ENCODE measurements at places on chromosomes 2 and 18. TPM values are rescaled to one million over a fixed set of nuclear protein-coding genes. Genes with fewer than 3 reads are reported as not detected.

DNA sequence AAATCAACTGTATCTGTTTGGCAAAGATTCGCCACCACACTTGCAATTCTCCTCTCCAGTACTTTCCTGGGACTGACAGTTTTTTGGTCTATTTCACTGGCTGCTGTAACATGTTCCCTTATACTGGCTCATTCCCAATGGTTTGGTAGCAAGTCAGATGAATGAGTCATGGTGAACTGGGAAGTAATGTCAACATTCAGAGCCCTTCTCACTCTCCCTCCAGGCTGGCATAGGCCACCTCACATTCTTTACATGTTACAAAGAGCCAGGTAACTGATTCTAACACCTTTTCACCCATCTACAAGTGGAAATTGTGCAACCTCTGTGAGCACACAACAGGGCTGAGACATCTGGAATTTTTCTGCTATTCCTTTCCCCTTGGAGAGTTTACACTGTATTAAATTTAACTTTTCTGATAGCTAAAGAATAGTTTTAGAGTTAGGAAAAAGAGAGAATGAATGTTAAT is 111.3 kb upstream of the TLK1 start:
- DNase-seq, result no peak

- DNase-seq, result no peak
Measured at GRCh38 chr2:136131484-136131960, 13.6 kb upstream of the CXCR4 start.

- DNase-seq, result no peak
Measured at GRCh38 chr2:38092196-38092902, 16.4 kb upstream of the CYP1B1 start.

GRCh38 chr2:103960129-103960513 is 893.8 kb upstream of the POU3F3 start:
- no peak for DNase-seq

GRCh38 chr18:78717766-78718150 is 261.9 kb upstream of the SALL3 start:
- DNase-seq, result no peak

- no peak for DNase-seq
Measured at GRCh38 chr18:54203914-54204313, 20.6 kb downstream of the MBD2 start.

DNA sequence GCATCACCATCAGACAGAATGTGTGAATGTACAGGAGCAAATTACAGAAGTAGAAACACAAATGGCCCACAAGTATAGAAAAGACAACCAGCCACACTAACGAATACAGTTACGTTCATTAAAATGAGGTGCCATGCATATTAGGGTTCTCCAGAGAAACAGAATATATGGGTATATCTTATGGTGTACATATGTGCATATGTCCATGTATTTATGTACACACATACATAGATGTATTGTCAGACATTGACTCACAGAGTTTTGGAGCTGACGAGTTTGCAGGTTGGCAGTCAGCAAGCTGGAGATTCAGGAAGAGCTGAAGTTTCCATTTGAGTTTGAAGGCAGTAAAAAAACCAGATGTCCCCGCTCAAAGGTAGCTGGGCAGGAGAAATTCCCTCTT is 33.0 kb downstream of the COPS9 start:
- DNase-seq, result no peak

GRCh38 chr2:185806783-185807182 is 68.2 kb downstream of the FSIP2 start:
- no peak for DNase-seq

GRCh38 chr18:59270689-59271257 is 2.5 kb downstream of the RAX start:
- DNase-seq, result no peak

GRCh38 chr2:121777699-121778058 is 22.2 kb downstream of the TSN start:
- no peak for DNase-seq

DNA sequence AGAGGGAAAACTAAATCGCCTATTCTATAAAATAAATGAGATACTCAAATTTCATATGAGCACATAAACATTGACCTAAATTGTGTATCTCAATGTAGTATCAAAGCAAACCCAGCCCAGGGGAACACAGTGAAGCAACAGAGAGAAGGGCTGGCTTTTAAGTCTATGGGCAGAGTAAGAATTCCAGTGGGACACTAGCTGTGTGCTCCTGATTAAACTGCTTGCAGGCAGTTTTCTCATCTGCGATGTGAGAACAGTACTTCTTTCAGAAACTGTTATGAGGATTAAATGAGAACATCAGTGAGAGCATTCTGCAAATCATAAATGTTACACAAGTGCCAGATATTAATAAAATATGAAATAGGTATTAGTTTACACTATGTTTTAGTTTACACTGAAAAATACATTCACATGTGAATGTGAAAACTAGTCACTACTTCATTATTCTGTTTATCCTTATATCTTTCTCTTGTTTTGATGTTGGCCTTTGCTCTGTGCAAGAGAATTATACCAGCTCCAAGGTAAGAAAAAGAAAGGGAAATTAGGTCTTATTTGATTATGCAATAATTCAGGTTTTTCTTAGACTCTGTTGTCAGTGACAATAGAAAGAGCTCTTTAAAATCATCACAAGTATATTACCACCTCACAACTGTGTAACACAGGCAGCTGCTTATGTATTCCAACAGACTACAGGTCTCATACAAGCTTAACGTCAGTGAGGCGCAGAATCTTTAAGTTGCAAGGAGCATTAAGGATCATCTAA is 47.5 kb downstream of the GAREM1 start:
- DNase-seq, result no peak

- DNase-seq, result no peak
Measured at GRCh38 chr18:27887287-27887686, 289.6 kb downstream of the CDH2 start.

DNA sequence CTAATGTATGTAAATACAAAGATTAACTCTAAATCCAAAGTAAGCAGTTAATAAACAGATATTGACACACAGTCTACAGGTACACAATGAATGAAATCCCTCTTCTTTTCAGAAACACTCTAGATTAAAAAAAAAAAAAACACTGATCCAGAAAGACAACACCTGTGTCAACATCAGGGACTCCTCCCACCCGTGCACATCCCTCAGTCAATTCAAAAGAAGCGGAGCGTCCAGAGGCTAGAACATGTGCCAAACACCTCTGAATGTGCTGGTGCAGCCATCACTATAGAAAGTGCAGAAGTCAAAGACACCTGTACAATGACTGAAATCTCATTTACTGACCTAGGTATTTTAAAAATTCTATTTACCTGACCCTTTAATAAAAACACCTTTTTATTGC is 622.6 kb upstream of the ID2 start:
- DNase-seq, result no peak

DNA sequence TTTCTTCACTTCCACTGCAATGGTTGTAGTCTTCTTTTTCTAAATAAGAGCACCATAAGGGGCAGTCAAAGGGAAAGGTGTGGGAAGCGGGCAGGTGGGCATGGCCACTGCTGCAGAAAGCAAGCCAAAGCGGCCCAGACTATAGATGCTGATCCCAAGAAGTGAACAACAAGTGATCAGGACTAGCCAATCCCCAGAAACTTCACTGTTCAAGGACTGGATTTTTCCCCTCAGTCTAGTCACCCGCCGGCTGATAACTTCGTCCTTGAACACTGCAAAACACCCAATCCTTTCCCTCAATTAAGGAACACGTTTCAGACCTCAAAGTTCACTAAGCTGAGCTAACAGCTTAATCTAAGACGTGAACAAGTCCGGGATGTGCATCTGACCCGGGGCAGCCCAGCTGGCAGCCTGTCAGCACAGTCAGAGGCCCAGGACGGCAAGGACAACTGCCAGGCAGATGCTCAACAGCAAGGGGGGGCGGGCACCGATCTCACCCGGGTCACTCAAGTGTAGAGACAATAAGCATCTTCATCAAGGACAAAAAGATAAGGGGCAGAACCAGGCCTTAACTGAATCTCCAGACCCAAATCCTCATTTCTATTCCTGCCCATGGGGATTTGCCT is 59.8 kb downstream of the HDLBP start:
- DNase-seq, result no peak

RND3 gene
- total RNA-seq, result 40.3 TPM

SCN1A gene
- 0.62 TPM for total RNA-seq

STPG4 gene
- 0.33 TPM for total RNA-seq

SLC23A3 gene
- 2.8 TPM for total RNA-seq

MARCHF4 gene
- total RNA-seq, result 2.0 TPM

LRRC30 gene
- not detected for total RNA-seq

SLC30A3 gene
- total RNA-seq, result not detected

ANTXR1 gene
- total RNA-seq, result 77.4 TPM

All from progenitor cell of endocrine pancreas (in vitro differentiated cells).